ENCODE measurements at places on chromosomes 3 and 15.

DNA sequence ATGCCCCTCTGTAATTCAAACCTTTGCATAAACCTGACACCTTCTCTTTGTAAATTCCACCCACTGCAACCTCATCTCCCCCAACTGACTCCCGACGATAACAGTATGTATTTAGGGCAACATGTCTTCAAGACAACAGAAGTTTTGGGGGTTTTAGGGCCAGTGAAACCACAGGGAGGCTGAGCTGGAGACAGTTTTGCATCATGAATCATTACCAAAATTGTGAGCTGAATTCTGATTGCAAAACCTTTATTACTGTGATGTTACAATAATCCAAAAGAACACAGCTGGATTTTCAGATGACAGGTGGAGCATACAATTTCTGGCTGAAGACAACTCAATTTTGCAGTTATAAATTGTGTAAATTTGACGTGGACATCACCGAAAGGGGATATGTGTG lies 281.3 kb upstream of the TTC14 start:
- no peak for DNase-seq

DNA sequence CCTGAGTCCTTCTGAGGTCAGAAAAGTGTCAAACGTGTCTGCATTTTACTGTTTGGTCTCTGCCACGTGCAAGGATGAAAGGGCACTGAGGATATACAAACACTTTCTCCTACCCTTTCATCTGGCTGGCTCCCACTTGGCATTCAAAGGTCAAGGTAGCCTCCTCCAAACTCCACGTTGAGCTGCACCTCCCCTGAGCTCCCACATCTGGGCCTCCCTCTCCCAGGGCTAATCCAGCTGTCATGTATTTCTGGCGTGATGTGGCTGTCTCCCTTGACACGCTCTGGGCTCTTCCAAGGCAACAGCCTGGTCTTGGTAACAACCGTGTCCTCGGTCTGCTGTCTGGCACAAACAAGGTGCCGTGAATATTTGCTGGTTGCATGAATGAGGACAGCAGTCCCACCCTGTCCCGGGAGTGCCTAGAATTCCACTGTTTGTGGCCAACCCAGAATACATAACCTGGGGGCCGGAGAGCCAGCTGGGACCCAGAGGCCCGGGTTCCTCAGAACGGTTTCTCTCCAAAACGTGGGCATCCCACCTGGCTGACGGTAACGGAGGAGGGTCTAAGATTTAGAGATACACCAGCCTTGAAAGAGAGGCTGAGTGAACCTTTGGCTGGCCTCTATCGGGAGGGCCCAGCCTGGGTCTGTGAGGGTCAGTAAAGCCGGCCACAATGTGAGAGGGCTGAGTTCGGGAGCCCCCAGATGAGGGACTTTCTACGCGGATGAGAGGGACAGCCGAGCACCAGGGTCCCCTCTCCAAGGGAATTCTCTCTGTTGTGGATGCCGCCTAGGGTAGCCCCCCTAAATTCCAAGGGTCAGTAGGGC lies 767 bp downstream of the GLT8D1 start:
- DNase-seq, result no peak

DNA sequence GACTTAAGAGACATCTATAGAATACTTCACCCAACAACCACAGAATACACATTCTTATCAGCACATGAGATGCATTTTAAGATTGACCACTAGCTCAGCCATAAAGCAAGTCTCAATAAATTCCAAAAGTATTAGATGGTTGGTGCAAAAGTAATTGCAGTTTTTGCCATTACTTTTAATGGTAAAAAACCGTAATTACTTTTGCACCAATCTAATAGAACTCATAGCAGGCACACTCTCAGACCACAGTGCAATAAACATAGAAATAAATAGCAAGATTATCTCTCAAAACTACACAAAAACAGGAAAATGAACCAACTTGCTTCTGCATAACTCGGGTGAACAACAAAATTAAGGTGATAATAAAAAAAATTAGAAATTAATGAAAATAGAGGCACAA lies 33.7 kb upstream of the PPM1L start:
- no peak for DNase-seq

GRCh38 chr3:195188426-195188927 lies 82.5 kb downstream of the XXYLT1 start:
- no peak for DNase-seq

DNA sequence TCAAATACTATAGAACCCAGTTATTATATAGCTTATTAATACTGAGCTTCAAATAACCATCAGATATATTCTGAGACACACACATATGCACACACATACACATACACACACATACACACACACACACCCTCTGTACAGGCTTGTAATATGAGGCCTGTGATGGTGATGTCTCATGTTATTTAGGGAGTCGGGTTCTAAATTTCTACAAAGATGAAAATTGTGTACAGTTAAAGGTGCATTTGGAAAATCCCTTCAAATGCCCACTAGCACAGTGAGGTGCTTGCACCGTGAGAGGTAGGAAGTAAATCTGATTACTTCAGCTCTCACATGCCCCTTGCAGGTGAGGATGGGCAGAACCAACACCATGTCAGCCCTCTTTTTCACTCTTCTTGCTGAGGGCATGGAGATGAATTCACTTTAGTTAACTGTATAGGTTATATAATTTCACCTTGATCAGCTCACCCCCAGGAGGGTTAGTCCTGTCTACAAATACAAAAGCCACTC lies 294.5 kb upstream of the PROK2 start:
- DNase-seq, result no peak

DNA sequence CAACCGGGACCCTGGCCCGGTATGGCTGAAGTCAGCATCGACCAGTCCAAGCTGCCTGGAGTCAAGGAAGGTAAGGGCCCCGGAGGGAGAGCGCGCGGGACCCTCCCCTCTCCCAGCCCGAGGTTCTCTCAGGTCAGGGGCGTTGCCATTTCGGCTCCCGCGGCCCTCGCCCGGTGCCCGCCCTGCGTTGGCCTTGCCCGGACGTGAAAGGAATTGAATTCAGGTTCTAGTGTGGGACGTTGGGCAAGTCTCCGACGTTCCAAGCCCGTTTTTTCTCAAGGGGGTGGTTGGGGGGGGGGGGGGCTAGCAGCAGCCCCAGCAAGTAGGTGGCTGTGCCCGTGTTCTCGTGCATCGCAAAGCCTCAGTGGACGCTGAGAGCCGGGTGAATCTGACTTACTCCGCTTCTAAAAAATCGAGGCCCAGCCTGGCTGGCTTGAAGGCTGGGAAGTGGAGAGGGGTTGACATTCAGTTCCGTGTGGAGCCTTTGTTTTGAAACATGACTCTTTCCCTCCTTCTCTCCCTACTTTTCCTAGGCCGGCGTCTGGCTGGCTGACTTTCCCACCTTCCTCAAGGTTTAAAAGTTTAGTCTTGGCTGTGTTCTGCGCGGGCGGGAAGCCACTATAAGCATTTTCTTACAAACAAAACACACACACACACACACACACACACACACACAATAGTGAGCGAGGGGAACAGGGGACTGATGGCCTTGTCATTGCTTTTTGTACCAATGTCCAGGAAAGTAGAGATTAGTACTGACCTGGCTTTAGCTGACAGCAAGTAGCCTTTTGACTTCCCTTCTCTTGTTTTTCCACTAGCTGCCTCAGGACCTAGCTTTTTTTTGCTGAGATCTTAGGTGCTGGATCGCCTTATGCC lies at the start of gene UTS2B:
TSS of gene UTS2B (minus strand) at position 873 of the 876 bp plus-strand sequence. CDS start 48,337 bp downstream, outside the sequence.
- DNase-seq, result peak; percentile 67

DNA sequence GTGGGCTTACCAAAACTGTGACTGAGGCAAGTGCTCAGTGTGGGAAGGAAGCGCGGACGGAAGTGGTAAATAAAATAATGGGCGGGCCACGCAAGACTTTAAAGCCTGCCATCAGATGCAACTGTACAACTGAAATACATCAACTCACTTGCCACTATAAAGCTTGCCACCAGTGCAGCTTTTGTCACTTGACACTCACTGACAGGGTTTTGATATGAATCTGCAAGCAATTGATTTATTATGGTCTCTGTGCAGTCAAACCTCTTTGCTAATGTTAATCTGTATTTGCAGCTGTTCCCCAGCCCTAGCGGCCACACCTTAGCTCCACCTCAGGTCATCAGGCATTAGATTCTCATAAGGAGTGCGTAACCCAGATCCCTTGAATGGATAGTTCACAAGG lies 2.3 kb upstream of the GFM1 start:
- DNase-seq, result no peak

DNA sequence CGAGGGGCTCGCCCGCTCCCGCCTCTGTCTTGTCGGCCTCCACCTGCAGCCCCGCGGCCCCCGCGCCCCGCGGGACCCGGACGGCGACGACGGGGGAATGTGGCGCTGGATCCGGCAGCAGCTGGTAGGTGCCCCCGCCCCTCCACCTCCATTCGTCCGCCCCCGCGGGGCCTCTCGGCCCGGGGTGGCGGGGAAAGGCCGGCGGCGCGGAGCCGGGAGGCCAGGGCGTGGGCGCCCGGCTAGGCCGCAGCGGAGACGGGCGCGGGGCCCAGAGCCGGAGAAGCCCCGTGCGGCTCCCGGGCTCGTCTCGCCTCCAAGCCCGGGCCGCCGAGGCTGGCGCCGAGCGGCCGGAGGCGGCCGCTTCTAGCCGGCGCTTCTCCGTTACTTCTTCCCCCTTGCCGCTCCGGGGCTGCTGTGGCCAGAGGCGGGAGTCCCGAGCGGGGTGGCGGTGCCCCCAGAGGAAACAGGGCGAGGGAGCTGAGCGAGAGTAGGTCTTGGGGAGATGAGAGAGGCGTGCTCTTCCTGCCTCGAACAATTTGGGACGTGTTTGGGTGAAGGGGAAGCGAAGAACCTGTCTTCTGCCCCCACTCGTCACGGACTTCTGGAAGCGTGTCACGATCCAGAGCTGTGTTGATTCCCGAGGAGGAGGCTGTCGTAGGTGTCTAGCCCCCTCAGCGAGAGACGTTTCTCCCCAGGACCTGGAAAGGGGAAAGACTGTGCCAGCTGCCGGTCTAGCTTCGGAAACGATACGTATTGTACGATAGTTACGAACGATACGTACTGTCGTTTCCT lies 555 bp downstream of the ATP11B start:
- DNase-seq, result peak; percentile 81

GRCh38 chr3:10542518-10542917 lies 37.1 kb upstream of the ATP2B2 start:
- no peak for DNase-seq

GRCh38 chr15:77830051-77830468 lies 197.3 kb upstream of the LINGO1 start:
- no peak for DNase-seq

DNA sequence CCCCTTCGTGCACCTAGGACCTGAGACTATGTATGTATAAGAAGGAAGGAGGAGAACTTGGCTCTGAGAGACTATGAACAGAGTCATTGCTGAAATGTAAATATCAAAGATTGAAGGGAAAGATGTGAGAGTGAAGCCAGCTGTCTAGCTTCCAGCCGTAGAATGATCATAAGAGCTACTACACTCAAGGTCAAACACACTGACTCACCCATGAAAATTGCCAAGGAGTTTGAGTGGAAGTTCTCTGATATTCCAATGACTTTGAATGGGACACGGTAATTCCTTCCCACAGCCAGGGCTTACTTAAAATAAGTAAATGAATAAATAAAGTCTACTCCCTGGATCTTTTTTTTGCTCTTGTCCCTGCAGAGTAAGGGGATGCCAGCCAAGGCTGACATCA lies 398.9 kb upstream of the TPRG1 start:
- no peak for DNase-seq

- DNase-seq, result no peak
These were observed 60.5 kb downstream of the TOP2B start for GRCh38 chr3:25604107-25604805.

DNA sequence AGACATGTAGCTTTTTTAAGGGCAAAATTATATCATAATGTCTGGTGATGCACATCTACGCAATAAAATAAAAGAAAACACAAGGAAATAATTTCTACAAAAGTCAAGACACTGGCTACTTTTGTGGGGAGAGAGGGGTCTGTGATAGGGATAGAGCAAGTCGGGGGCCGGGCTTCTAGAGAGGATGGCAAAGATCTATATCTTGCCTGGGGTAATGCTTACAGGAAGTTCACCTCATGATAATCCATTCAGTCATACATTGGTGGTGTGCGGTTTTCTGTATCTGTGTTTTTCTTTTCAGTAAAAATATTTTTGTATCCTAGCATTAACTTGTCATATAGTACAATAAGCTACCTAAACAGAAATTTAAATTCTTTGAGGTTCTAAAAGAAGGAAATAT lies 178.8 kb downstream of the ARRDC4 start:
- no peak for DNase-seq

GRCh38 chr3:48258530-48258929 lies 17.6 kb downstream of the ZNF589 start:
- no peak for DNase-seq
